ENCODE measurements at places on chromosomes 6 and 20. TPM values are rescaled to one million over a fixed set of nuclear protein-coding genes. Genes with fewer than 3 reads are reported as not detected.

DNA sequence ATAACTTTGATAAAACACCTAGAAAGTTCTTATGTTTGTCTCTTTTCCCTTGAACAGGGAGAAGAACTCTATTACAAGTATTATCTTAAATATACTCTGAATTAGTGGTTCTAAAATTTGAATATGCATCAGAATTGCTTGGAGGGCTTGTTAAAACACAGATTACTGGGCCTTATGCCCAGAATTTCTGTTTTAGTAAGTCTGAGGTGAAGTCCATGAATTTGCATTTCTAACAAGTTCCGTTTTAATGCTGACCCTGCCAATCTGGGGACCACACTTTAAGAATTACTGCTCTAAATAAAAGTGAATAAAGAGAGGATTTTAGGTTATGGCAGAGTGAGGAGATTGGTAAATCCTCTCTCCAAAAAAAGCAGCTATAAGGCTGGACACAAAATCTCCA, 168.1 kb upstream of the FLRT3 start:
- DNase-seq = no peak

GRCh38 chr20:60420676-60421229, 462.5 kb downstream of the CDH26 start:
- no peak for DNase-seq

The SLC22A23 gene
- 20.4 TPM for total RNA-seq

GRCh38 chr20:21208999-21209398, 83.1 kb downstream of the KIZ start:
- DNase-seq = no peak

The LPA gene
- 3.6 TPM for total RNA-seq

The CARMIL1 gene
- 11.9 TPM for total RNA-seq

DNA sequence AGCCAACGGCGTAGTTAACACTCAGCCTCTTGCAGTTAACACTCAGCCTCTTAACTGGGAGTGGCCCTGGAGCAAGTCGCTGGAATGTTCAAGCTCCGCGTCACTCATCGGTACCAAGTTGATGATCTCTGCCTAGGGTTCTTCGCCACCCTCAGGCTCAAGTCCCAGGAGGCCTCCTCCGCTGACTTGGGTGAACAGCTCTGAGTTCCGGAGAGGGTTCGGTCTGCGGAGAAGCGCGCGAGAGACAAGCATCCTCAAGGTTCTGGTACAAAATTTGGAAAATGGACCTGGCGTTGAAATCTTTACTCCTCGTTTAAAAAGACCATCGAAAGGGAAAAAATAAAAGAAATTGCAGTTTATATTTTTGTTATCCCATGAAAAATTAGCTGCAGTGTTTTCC, 876 bp upstream of the DSP start:
- no peak for DNase-seq

DNA sequence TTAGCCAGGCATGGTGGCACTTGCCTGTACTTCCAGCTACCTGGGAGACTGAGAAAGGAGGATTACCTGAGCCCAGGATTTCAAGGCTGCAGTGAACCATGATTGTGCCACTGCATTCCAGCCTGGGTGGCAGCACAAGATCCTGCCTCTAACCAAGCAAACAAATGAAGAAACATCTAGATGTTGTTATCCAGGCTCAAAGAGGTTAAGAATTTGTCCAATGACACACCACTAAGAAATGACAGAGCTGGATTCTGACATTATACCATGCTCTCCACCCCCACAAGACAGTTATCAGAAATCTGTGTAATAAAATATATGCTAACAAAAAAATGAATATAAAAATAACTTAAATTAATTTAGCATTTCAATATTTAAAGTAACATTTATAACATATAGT, 925.5 kb upstream of the SLC35B3 start:
- DNase-seq = no peak

Measured in body of pancreas (tissue), 4 donors.